ENCODE measurements at places on chromosomes 6 and 20.
A peak's percentile ranks its signal among the peaks of the same experiment; 100 is the strongest.

DNA sequence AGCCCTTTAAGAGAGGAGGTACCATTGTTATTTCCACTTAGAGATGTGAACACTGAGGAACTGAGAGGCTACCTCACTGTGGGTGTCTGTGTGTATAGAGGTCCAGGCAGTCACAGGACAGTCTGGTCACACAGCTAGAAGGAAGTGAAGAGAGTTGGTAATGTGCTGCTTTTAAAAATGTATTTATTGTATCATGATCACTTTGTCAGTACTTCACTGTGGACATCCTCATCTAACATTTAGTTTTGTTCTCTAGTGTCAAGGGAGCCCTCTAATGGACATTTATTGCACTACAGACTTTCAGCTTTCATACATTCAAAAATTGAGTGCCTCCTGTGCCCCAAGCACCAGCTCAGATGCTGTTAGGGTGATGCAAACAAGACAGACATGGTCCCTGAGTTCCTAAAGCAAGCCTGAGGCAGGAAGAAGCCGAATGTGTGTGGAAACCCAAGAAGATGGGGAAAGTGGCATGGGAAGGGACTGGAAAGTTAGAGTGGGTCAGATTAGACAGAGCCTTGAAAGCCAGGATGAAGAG is 123.0 kb downstream of the SLC16A10 start:
- no peak for DNase-seq

GRCh38 chr20:36666181-36666740 is 20.3 kb upstream of the SLA2 start:
- DNase-seq: no peak

DNA sequence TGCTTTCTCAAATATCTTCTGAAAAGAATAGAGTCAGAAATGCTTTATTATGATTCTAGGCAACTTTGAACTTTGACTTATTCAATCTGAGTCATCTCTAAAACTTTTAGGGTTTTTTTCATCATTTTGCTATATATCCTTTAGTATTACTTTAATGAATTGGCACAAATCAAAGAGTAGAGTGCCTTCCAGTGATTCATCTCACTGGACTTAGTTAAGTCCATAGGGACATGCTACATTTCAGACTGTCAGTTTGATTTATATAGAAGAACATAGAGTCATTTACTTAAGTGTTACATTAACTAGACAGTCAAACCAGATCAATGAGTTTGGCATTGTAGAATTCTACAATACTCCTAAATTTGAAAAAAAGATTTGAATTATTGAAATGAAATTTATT is 1235.7 kb upstream of the MAP3K7 start:
- no peak for DNase-seq

- no peak for DNase-seq
Observed at GRCh38 chr6:117706504-117706903, 31.2 kb downstream of the NUS1 start.

DNA sequence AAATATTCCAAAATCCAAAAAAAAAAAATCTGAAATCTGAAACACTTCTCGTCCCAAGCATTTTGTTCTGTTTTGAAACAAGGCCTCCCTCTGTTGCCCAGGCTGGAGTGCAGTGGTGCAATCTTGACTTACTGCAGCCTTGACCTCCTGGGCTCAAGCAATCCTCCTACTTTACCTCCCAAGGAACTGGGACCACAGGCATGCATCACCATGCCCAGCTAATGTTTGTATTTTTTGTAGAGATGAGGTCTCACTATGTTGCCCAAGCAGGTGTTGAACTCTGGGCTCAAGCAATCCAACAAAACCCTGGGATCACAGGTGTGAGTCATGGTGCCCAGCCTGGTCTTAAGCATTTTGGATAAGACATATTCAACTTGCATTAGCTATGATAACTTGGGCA is 13.6 kb downstream of the SESN1 start:
- DNase-seq: no peak

DNA sequence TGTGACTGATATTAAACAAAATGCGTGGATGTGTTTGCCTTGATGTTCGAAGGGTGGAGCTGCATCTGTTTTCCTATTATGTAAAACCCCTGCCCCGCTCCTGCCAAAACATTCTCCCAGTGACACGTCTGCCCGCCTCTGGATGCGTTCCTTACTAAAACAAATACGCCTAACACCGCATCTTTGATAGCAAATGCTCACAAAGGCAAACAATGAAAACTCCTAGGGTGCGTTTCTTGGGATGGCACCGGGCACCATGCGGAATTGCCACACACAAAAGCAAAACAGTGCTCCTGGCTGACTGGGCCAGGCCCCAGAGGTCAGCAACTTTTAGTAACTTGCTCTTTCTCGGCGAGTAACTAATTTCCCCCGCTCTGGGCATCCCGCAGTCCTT is 9.0 kb upstream of the FOXC1 start:
- DNase-seq: no peak

DNA sequence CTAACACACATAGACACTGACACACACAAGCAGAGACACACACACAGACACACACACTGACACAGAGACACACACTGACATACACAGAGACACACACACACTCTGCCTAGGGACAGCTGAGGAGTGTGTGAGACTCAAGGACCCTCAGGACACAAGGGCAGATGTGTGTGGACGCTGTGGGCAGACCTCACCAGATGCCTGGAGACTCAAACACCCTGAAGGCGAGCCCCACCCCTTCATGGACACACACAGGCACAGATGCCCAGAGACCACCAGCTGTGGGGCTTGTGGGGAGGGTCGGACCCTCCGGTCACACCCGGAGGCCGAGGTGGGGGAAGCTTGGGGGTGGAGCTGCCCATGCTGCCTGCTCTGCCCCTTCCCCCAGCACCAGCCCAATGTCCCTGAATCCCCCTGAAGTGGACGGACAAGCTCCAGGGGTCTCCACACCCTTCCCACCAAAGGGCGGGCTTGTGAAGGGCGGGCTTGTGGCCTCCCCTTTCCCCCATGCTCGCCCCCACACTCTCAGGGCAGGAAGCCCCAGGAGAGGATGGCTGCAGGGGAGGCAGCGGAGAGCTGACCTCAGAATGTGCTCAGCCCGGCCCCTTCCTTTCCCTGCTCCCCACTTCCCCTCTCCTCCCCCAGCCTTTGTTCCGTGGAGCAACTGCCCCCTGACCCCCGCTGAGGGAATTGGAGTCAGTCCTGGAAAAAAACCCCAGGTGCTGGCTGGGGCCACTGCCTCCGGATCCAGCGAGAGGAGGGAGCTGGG is 13.9 kb upstream of the ABHD16B start:
- no peak for DNase-seq

- no peak for DNase-seq
Observed at GRCh38 chr6:160428069-160428430, 79.9 kb downstream of the SLC22A3 start.

DNA sequence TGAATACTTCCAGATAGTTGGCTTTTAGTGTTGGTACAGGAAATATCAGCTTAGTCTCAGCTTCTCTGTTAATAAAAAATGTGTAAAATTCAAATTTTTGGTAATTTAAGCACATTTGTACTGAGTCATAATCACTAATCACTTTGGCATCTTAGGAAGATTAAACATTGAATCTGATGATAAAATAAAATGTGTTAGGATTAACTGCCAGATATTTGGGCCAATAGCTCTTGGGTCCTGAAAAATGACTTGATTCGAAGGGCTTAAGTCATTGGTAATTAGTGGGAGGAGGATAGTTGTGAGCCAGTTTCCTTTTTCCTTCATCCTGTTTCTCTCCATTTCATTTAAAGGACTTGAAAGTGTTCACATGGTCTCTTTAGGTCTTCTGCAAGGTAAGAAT is 426.1 kb downstream of the RFPL4B start:
- no peak for DNase-seq

DNA sequence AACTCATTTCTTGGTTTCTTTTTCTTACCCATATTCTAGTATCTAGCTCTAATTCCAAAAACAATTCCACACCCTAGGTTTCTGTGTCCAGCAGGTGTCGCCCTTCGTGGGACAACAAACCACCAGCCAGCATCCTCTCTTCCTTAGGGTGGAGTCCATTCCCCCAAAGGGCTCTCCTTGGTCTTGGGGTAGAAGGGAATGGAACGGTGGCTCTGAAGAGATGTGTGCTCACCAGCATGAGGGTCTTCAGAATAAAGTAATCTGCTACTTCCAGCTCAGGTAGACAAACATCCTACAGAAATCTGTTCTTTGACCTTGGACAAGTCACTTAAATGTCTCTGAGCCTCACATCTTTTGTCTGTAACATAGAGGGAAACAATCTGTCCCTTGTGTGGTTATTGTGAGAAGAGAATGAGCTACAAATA is 7.2 kb downstream of the HLA-DMB start:
- DNase-seq: peak; percentile 70

- DNase-seq: no peak
Observed at GRCh38 chr20:33373735-33374605, 27.3 kb downstream of the CDK5RAP1 start.

- DNase-seq: no peak
Observed at GRCh38 chr6:24600903-24601302, 45.1 kb downstream of the KIAA0319 start.

GRCh38 chr6:42871711-42872110 is 7.7 kb upstream of the RPL7L1 start:
- no peak for DNase-seq

- no peak for DNase-seq
Observed at GRCh38 chr6:143733510-143733909, 55.7 kb downstream of the PHACTR2 start.

DNA sequence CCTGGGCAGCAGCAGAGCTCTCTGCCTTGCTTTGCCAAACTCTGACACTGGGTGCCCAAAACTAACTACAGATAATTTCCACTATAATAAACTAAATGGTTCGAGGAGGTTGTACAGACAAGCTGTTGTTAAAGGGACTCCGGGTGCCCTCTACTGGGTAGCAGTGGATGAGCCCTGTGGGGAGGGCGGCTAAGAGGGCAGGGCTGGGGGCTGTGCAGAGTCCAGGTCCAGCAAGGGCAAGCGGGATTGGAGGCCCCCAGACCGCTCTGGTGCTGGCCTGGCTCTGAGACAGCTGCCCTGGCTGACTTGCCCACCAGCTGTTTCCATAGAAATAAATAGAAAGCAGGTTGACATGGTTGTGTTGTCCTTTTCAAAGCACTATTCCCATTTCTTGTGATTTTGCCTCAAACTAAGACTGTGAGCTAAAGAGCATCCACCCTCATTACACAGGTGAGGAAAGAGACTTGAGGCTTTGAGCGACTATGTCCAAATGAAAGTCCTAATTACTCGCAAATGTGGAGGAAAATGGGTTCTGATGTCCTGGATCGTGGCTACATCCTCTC is 167.6 kb upstream of the CST7 start:
- DNase-seq: no peak
